Activated CD4-positive, alpha-beta T cell treated with anti-CD3 and anti-CD28 coated beads, Interleukin-2, Interleukin-4, amounts not matched to agents 100 ng/mL and 50 ng/mL, durations not matched to agents 16 hours and 8 hours (primary cell): ENCODE measurements at places on chromosomes 11 and 22.

- no peak for DNase-seq
Measured at GRCh38 chr11:15845261-15845660, 511.1 kb downstream of the SOX6 start.

GRCh38 chr11:78201096-78201818, 12.5 kb downstream of the USP35 start:
- no peak for DNase-seq

- DNase-seq, result no peak
Measured at GRCh38 chr11:128053981-128054931, 533.1 kb downstream of the ETS1 start.

- DNase-seq, result no peak
Measured at GRCh38 chr22:40654522-40655167, 18.1 kb upstream of the MRTFA start.

DNA sequence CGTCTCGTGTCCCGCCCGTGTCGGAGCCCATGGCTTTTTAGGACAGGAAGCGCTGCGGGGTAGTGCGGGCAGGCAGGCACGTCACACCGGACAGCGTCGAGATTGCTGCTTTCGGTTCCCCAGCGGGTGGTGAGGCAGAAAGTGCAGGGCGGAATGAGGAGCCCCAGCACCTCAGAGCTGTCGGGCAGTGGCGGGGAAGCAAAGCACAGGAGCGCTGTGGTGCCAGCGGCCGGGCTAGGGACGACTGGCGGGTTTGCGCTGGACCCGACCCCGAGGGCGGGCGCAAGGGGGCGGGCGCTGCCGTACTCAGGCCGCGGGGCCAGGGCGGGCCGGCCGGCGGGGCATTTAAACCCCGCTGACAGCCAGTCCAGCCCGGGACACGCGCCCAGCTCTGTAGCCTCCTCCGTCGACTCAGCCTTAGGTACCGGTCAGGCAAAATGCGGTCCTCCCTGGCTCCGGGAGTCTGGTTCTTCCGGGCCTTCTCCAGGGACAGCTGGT, at the start of gene SLC37A2:
Gene SLC37A2 (plus strand): TSS at position 375 of the 498 bp plus-strand sequence. CDS start 63 bp downstream, at position 438.
- peak; percentile 57 for DNase-seq

DNA sequence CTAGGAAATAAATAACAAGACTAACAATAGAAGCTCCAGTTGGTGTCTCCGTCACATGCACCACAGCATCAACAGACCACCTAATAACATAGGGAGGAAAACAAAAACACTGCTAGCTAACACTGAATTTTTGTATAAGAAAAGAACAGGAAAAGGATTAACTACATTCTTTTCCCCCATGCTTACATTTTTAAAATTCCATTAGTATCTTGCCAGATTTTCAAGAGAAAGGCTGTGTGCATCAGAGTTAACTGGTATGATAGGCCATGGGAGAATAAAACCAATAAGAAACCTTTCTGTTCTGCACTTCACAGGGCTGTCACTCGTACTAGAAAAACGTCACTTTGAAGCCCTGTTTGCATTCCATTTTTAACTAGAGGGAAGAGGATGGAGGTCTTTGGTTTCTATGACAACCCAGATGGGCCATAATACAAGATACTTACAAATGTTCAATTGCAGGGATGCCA, 79.0 kb downstream of the LARGE2 start:
- no peak for DNase-seq

GRCh38 chr22:33984656-33985285, 64.5 kb upstream of the LARGE1 start:
- DNase-seq, result no peak

- no peak for DNase-seq
Measured at GRCh38 chr11:7088921-7089320, at the start of gene RBMXL2. TSS of gene RBMXL2 (plus strand) at chr11:7088998. CDS start at chr11:7089121, 123 bp downstream.

GRCh38 chr22:29109822-29110221, 37.0 kb downstream of the KREMEN1 start:
- no peak for DNase-seq

DNA sequence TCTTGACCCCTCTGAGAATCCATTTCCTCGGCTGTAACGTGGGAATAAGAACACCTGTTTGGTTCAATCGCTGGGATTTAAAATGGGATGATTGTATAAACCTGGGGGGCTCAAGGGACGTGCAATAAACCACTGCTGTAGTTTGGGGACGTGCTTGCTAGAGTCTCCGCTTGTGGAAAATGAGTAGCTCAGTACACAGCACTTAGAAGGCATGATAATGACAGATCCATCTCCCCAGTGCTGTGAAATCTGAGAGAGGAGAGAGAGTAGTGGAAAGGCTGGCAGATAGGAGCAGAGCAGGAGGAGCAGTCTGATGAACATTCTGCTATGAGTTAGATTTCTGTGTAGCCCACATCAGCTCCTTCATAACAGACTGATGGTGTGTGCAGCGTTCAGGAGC, 256.5 kb downstream of the MN1 start:
- no peak for DNase-seq

GRCh38 chr11:76025068-76025467, 181.2 kb downstream of the WNT11 start:
- DNase-seq, result no peak

DNA sequence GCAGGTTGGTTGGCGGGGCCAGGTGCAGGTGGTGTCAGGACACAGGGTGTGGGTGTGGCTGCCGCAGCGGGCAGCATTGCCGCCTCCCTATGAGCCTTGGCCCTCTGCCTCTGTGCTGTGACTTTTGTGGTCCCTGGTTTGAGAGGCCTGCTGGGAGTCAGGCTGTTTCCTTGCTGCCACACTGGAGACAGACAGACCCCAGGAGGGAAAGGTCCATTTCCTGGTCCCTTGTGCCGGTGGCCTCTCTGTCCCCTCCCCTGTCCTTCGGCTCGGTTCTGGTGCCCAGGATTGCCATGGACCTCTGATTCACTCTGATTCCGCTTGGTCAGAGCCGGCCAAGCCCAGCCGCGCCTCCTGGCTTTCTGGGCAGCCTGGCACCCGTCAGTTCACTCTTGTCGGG, 196.9 kb downstream of the TBC1D22A start:
- DNase-seq, result no peak

DNA sequence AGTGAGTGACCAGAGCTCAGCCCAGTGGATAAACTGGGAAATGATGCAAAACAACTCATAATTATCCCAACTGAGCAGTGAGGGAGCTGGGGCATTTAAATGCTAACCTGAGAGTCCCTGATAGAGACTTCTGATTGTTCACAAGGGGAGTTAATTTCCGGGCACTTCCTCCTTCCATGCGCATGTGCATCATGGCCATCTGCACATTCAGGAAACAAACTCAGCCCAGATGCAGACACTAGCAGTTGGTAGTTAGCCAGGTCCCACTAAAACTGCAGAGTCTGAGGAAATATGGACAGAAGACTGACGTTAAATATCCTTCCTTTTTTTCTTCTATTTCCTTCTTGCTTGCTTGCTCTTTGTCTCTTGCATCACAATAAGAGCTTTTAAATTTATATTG, 852.1 kb upstream of the LRRC4C start:
- no peak for DNase-seq

GRCh38 chr11:77092382-77092781, 10.3 kb upstream of the OMP start:
- no peak for DNase-seq

DNA sequence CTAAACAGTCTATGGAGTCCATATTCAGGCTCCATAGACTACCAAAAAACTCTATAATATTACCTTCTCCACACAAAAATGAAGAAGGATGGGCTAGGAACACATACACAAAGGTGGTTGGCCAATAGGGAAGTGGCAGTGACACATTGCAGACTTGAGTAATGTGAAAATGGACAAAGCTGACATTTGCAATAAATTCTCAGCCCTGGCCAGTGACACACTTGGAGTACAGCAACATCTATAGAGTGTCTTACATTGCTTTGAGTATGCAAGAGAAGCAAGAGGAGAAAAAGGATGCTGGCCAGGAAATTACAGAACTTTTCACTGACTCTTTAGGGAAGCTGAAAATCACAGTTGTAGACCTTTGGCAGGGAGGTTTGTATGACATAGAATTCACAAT, 7.3 kb upstream of the OR52W1 start:
- DNase-seq, result no peak

GRCh38 chr11:94732617-94733281, 35.4 kb upstream of the AMOTL1 start:
- no peak for DNase-seq
